ENCODE measurements at places on chromosomes 3 and 15.

DNA sequence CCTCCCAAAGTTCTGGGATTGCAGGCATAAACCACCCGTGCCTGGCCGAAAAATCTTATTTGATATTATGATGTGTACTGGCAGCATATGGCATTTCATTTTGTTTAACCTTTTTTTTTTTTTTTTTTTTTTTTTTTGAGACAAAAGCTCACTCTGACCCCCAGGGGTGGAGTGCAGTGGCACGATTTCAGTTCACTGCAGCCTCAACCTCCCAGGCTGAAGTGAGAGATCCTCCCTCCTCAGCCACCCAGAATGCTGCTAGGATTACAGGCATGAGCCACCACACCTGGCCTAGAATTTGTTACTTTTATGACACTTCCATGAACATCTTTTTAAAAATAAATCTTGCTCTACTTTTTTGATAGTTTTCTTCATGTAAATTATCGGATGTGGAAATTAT is 12.0 kb downstream of the TERB2 start:
- DNase-seq = no peak

DNA sequence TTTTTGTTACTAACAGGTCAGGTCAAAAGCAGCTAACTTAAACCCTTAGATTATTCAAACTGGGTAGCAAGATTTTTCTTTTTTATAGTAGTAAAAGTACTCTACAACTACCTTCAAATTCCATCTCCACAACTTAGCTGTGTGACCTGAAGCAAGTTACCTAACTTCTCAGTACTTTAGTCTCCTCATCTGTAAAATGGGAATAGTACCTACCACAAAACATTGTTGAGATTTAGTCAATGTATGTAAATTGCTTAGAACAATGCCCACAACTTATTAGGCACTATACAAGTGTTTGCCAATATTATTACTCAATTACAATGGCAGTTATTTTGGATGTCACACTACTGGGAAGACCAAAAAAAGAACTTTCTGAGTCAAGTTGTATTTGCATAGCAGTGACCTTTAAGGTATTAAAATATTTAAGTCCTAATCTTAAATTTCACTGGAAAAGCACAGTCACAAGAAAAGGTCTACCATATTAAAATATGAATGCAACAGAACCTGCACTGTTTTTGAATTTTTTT is 2.9 kb downstream of the TASOR start:
- DNase-seq = no peak

DNA sequence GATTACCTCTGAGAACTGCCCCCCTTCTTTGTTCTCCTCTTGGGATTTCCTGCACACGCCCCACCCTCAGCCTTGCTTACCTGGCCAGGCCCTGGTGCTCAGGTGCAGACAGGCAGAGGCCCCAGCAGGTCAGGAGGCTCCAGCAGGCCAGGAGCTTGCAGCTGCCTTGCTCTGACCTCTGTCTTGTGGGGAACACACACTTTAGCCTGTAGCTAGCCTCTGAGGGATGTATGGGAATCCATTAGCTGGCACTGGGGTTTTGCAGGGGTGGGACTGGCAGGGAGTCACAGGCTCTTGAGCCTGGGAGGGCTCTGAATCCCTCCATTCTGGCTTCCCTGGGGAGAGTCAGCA is 2.7 kb downstream of the SMAD6 start:
- DNase-seq = no peak

DNA sequence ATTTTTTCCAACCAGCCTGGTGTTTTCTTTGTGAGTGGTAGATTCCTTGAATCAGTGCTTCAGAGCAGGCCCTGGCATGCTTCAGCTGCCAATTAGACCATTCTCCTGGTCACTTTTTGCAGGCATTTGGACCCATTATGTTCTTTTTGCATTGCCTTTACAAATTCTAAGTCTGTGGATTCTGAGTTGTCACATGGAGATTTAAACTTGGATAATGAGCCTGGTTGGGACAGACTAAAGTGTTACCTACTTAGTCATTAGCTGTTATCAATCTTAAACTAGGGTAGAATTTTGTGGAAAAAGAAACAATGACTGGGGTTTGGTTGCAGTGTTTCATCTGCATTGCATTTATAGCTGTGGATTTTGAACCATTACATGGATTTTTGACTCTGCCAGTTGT is 40.6 kb downstream of the ARHGEF26 start:
- no peak for DNase-seq

DNA sequence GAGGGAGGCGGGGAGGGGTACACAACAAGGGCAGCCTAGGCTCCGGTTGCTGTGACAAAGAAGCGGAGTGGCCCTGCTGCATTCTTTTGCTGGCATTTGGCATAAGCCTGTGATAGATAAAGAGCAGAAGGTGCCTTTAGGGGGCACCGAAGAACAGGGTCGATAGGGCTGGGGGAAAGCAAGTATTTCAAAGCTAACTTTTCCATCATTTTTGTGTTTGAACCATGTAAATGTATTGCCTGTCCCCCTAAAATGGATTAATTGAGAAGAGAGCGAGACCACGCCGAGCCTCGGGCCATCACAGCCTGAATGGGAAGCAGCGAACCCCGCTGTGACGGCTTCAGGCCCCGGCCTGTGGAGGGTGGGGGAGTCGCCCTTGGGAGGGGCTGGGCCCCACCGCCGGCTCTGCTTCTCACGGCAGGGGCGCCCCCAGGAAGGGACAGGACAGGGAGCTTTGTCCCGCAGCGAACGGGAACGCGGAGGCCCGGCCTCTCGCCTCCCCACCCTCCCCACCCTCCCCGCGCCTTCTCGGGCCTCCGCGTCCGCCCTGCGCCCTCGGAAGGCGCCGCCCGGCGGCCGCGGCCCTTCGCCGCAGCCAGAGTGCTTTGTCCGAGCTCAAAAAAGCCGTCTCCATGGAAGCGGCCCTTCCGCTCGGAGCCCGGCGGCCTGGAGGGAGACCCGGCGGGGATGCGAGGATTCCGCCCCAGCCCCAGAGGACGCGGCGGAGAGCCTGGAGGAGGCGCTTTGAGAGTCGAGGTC is 32.4 kb upstream of the ALDH1L1 start:
- no peak for DNase-seq

- no peak for DNase-seq
These were observed 21.6 kb downstream of the MAGI1 start for GRCh38 chr3:66017084-66017483.

GRCh38 chr3:76044601-76045600 is 259.6 kb upstream of the ZNF717 start:
- DNase-seq = no peak
